Stimulated activated naive B cell treated with anti-CD40 and anti-IgM and Interleukin-4, amounts not matched to agents 10 μg/mL and 1 μg/mL and 100 μg/mL, for 72 hours (primary cell): ENCODE measurements at places on chromosomes 7 and 10.

- DNase-seq = no peak
Observed at GRCh38 chr10:14562218-14563075, 212.2 kb downstream of the FAM107B start.

DNA sequence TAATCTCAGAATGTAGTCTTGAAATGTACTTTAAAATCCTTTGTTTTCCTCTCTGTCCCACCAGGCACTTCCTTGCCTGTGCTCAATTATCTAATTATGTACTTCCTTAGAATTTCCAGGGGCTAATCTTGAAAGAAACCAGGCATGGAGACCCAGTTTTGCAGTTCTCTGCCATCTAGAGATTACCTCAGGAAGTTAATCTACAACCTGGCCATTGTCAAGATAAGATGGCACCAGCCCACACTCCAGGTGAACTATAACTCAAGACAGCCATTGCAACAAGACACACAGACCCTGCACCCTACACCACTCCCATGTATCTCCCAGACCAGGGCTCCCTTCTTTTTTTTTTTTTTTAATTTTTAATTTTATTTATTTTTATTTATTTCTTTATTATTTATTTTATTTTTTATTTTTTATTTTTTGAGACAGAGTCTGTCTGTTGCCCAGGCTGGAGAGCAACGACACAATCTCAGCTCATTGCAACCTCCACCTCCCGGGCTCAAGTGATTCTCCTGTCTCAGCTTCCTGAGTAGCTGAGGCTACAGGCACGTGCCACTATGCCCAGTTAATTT is 85.9 kb upstream of the TRIM24 start:
- DNase-seq = no peak

DNA sequence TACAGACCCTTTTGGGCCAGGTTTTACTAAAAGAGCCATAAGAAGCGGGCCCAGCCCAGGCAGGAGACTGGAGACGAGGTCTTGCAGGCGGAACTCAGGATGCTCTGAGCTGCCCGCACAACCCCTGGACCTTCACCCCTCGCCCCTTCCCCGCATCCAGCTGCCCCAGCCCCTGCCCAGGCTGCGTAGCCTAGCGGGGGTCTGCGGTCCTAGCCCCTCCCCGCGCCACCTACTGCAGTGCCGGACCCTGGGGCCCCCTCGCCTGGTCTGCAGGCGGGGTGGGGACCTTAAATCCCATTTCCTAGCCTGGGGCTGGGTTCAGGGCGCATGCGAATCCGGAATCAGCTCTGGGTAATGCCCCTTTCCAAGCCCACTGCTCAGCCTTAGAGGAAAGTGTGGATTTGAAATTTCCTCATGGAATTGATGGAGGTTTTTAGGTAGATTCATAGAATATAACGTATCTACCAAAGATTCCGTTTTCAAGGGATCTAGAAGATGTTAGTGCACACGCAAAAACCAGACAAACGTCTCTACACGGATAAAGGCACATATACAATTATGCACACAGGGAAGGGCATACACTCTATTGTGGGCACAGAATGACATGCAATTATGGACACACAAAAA is 546 bp upstream of the HOXA3 start:
- no peak for DNase-seq

GRCh38 chr7:23470330-23471105 is at the start of gene IGF2BP3:
IGF2BP3 (minus strand) TSS chr7:23470491; CDS start chr7:23470110, 381 bp downstream.
- DNase-seq = no peak

- DNase-seq = no peak
Observed at GRCh38 chr10:308572-309085, 173.4 kb downstream of the ZMYND11 start.

- DNase-seq = no peak
Observed at GRCh38 chr7:120033114-120033513, 239.9 kb upstream of the KCND2 start.

DNA sequence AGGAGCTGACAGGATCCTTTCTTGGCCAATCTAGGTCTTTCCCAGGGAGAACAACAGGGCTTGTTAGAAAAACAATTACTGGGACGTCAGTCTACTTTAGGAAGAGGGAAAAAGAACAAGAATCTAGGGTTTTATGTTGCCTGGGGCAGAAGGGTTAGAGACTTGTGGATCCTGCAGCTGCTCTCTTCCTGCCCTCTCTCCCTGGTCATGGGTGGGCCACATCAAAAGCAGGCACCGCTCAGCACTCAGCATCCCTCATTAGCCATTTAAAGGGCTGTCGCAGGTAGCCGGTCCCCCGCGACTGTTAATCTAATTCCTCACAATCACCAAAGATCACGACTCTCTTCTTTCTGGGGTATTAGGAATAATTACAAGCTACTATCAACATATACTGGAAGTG is 631.9 kb downstream of the CALN1 start:
- DNase-seq = no peak

DNA sequence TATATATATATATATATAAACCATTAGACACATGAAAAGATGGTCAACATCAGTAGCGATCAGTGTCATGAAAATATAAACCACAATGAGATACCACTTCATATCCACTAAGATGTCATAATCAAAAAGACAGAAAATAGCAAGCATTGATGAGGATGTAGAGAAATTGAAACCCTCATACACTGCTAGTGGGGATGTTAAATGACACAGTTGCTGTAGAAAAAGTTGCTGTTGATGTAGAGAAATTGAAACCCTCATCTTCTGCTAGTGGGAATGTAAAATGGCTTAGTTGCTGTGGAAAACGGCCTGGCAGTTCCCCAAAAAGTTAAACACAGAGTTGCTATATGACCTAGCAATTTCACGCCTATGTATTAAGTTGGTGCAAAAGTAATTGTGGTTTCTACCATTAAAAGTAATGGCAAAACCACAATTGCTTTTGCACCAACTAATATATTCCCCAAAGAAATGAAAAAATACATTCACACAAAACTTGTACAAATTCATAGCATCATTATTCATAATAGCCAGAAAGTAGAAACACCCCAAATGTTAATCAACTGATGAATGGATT is 120.5 kb upstream of the ZWINT start:
- no peak for DNase-seq

DNA sequence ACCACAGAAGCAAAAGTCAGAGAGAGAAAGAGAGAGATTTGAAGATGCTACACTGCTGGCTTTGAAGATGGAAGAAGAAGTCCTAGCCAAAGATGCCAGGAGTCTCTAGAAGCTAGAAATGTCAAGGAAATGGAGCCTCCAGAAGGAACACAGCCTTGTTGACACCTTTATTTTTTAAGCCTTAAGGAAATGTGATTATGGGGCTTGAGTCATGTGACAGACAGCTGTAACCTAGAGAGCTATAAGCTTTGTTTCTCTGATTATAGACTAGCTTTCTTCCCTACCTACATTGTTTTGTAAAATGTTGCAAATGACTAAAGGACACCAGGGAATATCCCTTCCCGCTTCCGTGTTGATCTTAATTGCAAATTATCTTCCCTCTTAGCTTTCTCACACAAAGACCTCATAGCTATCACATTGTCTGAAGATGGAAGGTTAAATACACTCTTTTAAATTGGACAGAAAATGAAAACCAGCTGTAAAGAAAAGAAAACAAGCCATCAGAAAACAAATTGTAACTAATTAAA is 199.9 kb downstream of the ARHGAP12 start:
- no peak for DNase-seq

- no peak for DNase-seq
Observed at GRCh38 chr10:4088354-4089066, 303.5 kb upstream of the KLF6 start.

- DNase-seq = no peak
Observed at GRCh38 chr7:2255145-2256139, 13.4 kb downstream of the NUDT1 start.

GRCh38 chr10:33341637-33342036 is 7.2 kb upstream of the NRP1 start:
- no peak for DNase-seq

GRCh38 chr7:101287032-101287431 is 34.6 kb downstream of the IFT22 start:
- no peak for DNase-seq

DNA sequence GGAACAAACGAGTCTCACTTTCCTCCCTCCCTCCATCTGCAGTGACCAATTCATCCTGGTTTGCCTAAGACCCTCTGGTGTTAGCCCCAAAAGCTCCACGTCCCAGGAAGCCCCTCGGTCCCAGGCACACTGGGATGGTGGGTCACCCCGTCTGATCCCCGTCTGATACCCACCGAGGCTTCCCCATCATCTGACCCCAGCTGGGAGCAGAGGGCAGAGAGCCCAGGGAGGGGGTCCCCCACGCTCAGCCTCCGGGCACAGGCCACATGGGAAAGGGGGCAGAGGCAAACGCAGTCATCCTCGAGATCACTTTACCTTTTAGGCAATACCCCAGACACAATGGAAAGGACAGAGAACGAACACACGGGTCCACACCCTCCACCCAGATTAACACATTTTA is 291.6 kb upstream of the PPP2R2D start:
- no peak for DNase-seq

DNA sequence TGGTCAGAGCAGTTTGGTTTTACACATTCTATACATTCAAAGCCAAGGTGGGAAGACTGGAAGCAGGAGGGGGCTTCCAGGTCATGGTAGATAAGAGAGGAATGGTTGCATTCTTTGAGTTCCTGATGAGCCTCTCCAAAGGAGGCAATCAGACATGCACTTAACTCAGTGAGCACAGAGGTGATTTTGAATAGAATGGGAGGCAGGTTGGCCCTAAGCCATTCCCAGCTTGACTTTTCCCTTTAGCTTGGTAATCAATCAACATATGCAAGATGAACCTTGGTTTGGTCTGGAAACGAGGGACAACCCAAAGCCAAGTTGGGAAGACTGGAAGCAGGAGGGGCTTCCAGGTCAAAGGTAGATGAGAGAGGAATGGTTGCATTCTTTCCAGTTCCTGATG is 31.4 kb downstream of the TCERG1L start:
- DNase-seq = no peak

DNA sequence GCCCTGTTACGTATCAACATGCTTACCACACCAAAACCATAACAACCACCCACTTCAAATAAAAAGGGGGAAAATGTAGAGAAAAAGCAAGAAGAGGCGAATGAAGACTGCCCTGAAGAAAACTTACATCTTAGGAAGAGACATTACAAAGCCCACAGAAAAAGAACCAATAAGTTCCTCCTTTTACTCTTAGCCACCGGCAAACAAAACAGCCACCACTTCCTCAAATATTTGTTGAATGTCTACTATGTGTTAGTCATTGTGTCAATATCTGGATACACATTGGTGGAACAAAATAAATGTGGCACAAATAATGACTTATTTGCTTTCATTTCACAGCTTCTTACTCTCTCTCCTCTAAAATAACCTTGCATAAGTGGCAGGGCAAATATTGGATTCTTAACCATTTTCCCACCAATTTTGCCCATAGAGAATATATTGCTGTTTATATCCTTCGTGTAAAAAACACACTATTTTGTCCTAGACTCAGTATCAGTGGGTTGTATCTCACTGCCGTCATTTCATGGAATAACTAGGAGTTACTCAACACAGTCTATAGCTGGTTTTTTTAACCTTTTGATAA is 106.8 kb downstream of the ANK3 start:
- no peak for DNase-seq

- DNase-seq = no peak
Observed at GRCh38 chr10:116274064-116274904, 1.3 kb upstream of the GFRA1 start.

GRCh38 chr10:73044378-73045285 is 52.0 kb downstream of the P4HA1 start:
- DNase-seq = no peak

GRCh38 chr10:124464028-124464965 is 2.7 kb downstream of the LHPP start:
- no peak for DNase-seq

DNA sequence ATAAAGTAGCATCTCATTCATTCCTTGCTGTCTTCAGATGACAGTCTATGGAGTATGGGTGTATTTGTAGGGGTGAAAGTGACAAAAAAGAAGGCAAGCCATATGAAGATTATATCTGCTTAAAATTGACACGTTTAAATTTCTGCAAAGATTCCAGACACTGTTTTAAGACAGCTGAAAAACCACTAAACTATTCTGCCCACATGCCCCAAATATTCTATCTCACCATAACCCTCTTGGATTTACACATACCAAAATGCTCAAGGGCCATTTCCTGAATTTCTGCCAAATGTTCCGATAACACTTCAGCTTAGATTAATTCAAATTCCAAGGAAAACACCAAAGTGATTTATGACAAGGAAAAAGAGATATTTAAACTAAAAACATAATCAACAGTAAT is 99.9 kb upstream of the IL6 start:
- DNase-seq = no peak

DNA sequence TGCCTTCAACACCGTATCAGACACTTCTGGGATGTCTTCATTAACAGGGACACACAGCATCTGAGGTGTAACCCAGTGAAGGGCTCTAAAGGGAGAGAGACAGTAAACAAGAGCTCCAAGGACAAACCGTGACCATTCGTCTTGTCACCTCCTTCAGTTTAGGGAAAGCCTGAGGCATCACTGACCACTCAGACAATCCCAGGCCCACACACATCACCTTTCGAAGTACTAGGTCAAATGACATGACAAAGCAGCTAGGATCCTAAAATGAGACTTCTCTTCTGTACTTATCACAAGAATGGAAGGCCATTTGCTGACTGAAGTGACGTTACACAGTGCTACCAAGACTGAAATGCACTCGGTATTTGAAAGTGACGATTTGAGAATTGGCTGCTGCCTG is 200.7 kb upstream of the KCTD7 start:
- DNase-seq = no peak

- no peak for DNase-seq
Observed at GRCh38 chr7:29866490-29866930, 60.2 kb downstream of the WIPF3 start.

DNA sequence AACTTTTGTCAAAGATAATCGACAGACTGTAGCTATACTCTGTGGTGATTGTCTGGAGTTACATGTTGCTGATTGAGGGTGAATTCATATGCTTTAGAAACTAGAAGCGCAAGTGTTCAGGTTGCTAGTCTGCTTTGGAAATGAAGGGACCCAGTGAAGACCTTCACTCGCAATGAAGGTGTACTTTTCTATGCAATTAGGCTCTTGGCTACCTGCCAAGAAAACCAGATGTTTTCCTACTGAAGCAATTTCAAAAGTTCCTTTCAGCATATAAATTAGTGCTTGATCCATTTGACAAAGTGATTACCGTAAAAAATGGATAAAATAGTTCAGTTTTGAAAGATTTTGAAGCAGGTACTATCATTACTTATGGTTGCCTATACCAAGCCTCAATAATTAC is 10.0 kb upstream of the STK31 start:
- DNase-seq = no peak
